Neural crest cell (in vitro differentiated cells): ENCODE measurements at places on chromosomes 6 and 20. TPM values are rescaled to one million over a fixed set of nuclear protein-coding genes. Genes with fewer than 3 reads are reported as not detected.

DNA sequence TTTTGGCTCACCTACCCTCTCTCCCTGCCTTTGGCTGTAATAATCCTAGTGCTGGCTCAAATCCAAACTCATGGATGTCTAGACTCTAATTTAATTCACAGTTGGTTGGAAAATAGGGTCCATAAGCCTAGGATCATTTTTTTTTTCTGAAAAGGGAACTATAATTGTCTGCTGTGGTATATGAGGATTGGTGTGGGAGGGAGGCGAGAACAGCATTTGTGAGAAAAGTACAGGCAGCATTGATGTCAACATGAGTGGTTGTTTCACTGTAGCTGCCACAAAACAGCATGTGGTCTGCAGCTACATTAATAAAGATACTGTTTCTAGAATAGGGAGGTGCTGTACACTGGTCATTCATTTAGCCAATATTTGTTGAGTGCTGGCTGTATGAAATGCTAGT lies 18.6 kb upstream of the POLR1H start:
- DNase-seq = no peak

- DNase-seq = no peak
Measured at GRCh38 chr20:35108921-35109320, 16.3 kb upstream of the TRPC4AP start.

- no peak for DNase-seq
Measured at GRCh38 chr20:13800728-13801134, 15.9 kb downstream of the NDUFAF5 start.

GRCh38 chr20:32231245-32231644 lies 23.6 kb downstream of the POFUT1 start:
- no peak for DNase-seq

GRCh38 chr6:1739220-1739619 lies 129.5 kb downstream of the FOXC1 start:
- no peak for DNase-seq

GRCh38 chr6:82589509-82590206 lies 226.0 kb downstream of the TPBG start:
- DNase-seq = no peak

GRCh38 chr6:11110921-11111768 lies at the start of gene ERVFRD-1:
ERVFRD-1 (minus strand) TSS chr6:11111725; CDS start chr6:11105310, 6,415 bp downstream.
- DNase-seq = no peak

GRCh38 chr6:25537349-25538018 lies 114.5 kb upstream of the SCGN start:
- DNase-seq = no peak

TTBK1 gene
- total RNA-seq = 5.1 and 5.4 TPM in 2 replicates

EPB41L1 gene
- total RNA-seq = 30.6 and 33.1 TPM in 2 replicates

TDP2 gene
- total RNA-seq = 44.6 and 44.9 TPM in 2 replicates

SUMO4 gene
- total RNA-seq = 1.8 and 2.4 TPM in 2 replicates

BPIFB2 gene
- total RNA-seq = not detected in 2 replicates

HMGN3 gene
- total RNA-seq = 133 and 134 TPM in 2 replicates
